ENCODE measurements at places on chromosomes 12 and 14.

GRCh38 chr12:11891754-11892386, 178.9 kb upstream of the BCL2L14 start:
- no peak for DNase-seq

DNA sequence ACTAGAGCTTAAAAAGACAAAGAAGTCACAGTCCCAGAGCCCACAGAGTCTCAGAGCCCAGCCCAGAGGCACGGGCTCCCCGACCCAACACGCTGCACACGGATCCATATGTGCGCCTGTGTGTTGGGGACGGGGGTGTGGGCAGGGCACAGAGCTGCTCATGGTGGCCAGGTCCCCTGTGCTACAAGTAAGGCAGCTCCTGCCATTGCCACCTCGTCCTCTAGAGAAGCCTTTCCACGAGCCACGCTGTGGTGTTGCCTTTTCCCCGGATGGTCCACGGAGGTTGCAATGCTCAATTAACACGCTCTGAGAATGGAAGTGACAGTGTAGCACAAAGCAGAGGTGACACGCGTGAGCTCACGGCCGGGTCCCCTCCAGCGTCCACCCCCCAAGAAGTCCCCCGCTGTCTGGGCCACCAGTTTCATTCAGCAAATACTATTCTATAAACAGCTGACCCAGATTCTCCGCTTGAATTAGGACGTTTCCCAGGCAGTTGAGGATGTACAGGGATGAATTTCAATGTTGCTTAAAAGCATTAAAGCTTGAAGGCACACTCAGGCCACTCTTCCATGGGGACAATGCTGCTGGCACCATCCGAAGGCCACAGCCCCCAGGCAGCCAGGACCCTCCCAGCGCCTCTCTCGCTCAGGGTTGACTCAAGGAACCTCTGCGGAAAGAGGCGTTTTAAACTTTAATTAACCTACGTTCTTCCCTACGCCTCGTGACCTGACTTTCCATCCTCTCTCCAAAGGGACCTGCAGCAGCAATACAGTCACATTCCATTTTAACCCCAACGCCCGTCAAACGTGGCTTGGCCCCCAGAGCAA, 22.7 kb upstream of the EIF5 start:
- DNase-seq = no peak

DNA sequence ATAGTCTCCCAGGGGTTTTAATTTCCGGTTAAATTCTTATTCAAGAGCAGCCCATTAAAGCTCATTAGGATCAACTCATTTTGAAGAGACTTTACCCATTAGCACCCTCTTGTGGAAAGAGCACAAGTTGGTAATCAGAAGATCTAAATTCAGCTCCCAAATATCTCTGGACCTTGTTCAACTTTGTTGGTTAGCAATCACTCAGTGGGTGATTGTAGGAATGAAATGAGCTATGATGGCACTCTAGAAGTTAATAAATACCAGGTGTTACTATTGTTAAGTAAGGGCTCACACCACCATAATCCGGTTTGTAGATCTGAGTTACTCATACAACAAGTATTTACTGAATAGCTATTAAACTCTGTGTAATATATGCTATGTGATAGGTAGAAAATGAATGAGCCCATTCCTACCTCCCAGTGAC, 42.9 kb downstream of the TRIP11 start:
- no peak for DNase-seq

- DNase-seq = no peak
Observed at GRCh38 chr14:70171726-70172125, 17.0 kb downstream of the SLC8A3 start.

GRCh38 chr14:50772412-50772811, 58.5 kb downstream of the NIN start:
- DNase-seq = no peak

DNA sequence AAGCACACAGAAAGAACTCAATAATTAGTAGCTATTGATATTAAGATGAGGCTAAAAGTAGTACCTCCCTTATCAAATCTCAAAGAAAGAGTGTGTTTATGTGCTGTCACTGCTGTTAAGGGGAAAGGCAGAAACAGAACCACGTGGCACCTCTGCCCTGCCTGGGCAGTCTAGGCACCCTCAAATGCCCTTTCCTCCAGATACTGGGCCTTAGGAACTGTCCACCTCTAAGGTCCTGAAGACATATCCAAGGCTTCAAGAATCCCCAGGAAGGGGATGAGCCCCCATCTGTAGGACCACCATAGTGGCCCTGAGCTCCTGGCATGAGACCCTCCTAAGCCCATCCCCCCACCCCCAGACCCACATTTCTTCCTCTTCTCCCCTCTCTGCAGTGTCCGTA, 29.1 kb downstream of the NGB start:
- no peak for DNase-seq

GRCh38 chr12:33628087-33628486, 188.5 kb upstream of the SYT10 start:
- DNase-seq = no peak

- DNase-seq = no peak
Observed at GRCh38 chr12:49987625-49988303, 15.0 kb downstream of the AQP6 start.

DNA sequence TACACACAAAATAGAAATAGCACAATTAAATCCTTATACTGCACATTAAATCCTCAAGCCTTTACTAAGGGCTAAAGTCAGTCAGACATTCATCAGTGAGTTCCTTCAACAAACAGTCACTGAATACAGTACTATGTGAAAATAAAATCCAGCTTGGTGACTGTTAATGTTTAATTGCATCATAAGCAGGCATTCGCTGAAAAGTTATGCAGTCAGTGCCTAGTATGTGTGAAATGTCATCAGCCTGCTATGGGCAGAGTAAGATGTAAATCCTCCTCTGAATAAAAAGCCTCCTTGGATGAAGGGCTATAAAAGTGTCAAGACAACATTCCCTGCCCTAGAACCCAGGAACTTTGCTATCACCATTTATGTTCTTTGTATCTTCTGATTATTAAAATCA, 116.4 kb downstream of the PRICKLE1 start:
- no peak for DNase-seq

GRCh38 chr12:52942066-52942900, 6.6 kb upstream of the KRT18 start:
- DNase-seq = no peak

DNA sequence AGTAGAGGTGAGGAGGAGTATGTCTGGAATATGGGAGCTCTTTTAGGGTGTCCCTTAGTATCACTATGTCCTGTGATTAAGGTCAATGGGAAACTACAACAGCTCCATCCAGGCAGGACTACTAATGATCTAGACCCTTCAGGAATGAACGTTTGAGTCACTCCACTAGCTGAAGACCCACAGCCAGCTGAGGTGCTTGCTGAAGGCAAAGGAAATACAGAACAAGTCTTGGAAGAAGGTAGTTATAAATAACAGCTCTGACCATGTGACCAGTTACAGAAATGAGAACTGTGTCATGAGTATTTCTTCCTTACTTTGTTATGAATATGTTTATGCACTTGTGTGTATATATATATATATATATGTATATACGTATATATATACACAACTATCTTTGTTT, 40.5 kb upstream of the USP44 start:
- DNase-seq = no peak

DNA sequence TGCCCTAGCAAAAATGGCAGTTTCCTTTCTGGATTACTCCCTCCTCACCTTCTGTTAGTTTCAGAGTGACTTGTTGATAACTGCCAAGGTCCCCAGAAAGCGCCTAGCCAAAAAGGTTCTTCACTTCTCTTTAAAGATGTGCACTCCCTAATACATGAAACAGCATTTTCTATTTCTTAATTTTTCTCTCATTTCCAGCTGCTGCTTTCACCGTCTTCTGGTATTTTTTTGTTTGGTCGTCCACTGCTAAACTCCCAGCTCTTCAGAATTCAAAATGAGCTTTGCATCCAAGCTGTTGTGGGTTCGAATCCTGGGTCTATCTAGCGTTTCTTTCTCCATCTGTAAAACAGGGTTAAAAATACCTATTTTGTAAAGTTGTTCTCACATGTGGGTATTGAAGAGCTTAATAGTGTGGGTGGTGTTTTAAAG, 397 bp upstream of the BORCS5 start:
- no peak for DNase-seq

DNA sequence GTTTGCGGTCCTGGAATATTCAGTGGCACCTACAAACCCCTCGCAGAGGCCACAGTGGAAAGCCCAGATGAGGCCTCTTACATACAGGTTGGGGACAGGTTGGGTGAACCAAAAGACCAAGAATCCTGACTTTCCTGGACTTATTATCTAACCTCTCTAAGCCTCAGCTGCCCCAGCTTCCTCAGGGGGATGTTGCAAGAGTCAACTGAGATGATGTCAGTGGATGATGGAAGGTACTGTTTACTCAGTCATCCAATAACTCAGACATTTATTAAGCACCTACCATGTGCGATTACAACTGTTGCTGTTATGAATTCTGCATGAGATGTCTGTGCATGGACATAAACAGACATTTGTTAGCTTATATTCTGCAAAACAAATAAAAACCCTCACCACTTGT, 72.8 kb downstream of the RFX4 start:
- no peak for DNase-seq

- DNase-seq = no peak
Observed at GRCh38 chr12:65956056-65956738, 131.9 kb downstream of the HMGA2 start.

DNA sequence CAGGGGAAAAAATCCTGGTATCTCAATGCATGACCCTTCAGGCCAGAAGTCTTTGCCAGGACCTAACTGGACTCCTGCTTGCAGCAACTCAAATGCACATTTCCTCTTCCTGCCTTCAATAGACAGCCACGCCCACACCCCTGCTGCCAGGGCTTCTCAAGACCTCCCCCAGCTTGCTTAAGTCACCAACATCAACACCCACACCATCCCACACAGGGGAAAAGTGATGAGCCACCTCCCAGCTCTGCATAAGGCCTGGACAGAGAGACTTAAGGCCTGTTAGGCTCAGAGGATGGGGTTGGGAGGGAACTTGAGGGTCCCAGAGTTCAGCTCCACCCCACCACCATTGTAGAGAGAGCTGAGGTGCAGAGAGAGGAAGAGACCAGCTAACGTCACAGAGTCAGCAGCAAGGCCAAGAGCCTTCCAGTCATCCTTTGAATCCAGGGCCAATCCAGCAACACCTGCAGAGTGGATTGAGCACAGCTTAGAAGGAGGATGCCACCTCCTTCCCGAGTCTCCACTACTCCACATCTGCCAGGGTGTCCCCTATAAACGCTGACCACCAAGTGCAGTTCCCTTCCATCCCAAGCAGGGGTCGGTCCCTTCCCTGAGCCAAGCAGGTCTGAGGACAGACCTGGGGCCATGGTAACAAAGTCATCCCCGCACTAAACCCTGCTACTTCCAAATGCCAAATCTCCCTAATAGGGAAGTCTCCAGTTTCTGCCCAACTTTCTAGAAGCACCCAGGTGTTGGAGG, 50.0 kb downstream of the KDM2B start:
- DNase-seq = peak; percentile 65

GRCh38 chr12:29673346-29673745, 110.4 kb downstream of the TMTC1 start:
- no peak for DNase-seq

- no peak for DNase-seq
Observed at GRCh38 chr12:6959058-6959804, 8.1 kb downstream of the PTPN6 start.

DNA sequence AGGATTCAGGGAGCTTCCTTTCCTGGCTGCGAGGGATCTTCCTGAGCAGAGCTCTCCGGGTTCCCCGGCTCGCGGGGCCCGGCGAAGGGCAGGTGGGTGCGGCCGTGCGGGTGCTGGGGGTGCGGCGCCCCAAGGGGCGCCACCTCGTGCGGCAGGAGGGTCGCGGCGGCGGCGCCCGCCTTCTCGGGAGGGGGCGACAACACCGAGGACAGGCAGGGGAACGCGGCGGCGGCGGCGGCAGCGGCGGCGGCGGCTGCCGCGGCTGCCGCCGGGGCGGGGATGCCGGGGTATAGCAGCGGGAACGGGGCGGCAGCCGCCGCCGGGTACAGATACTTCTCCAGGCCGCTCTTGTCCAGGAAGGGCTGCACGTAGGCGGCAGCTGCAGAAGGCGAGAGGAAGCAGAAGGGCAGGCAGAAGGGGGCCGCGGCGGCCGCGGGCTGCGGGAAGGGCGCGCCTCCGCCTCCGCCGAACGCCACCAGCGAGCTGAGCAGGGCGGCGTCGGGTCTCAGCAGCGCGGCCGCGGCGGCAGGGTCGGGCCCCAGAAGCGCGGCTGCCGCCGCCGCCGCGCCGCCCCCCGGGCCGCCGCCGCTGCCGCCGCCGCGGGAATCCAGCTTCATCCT, 2.7 kb downstream of the BHLHE41 start:
- DNase-seq = no peak

DNA sequence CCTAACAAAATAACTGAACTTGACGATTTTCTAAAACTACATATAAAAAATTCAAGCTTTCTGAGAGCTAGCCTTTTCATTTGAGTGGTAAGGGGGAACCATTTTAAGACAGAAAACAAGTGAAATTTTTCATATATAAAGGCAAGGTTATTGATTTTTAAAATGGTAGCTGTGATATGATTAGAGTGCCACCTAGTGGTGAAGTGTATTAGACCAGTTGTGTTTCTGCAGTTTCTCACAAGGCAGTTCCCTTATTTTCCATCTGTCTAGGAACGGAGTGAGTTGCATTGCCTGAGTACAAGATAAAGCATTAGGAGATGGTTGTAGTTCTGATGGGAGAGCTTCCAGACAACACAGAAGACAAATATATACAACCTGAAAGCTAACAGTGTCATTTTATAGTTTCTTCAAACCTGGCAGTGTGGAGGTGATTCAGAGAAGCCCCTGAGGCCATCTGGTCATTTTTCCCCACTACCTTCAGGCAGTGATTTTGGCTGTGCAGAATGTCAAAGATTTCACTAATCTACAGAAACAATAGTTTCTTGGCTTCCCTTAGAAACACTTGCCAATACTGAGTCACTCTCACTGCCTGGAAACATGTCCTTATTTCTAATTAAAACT, 180.8 kb downstream of the C12orf50 start:
- no peak for DNase-seq

DNA sequence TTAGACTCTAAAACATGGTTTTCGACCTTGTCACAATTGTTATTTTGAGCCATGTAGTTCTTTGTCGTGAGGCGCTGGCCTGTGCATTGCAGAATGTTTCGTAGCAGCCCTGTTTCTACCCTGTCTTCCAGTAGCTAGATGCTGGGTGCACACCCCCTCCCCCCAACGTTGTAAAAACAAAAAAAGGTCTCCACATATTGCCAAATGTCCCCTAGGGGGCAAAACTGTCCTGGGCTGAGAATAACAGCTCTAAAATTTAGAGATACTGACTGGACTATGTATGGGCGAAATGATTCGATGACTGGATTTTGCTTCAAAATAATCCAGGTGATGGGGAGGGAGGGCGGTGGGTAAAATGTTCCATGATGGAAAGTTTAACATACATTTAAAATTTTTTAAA, 126.1 kb upstream of the FUT8 start:
- no peak for DNase-seq

DNA sequence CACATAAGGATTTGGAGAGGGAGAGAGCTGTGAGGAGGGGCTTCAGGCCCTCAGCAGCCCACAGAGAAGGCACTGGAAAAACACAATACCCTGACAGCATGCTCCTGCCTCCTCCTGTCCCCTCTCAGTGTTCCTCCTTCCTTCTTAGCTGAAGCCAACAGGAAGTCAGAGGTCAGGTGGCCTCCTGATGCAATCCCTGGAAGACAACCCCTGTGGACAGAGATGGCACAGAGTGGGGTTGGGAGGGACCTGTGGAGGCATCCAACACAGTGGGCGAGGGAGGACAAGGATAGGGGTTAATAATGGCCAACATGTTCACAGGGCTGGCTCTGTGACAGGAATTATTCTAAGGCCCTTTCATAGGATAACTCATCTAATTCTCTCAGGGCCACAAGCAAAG, 15.4 kb upstream of the IFI27L2 start:
- DNase-seq = peak; percentile 45

- no peak for DNase-seq
Observed at GRCh38 chr12:53223389-53224060, 8.5 kb downstream of the RARG start.

- no peak for DNase-seq
Observed at GRCh38 chr14:93951635-93952540, 24.5 kb downstream of the ASB2 start.
